ENCODE measurements at places on chromosomes 7 and 10.

DNA sequence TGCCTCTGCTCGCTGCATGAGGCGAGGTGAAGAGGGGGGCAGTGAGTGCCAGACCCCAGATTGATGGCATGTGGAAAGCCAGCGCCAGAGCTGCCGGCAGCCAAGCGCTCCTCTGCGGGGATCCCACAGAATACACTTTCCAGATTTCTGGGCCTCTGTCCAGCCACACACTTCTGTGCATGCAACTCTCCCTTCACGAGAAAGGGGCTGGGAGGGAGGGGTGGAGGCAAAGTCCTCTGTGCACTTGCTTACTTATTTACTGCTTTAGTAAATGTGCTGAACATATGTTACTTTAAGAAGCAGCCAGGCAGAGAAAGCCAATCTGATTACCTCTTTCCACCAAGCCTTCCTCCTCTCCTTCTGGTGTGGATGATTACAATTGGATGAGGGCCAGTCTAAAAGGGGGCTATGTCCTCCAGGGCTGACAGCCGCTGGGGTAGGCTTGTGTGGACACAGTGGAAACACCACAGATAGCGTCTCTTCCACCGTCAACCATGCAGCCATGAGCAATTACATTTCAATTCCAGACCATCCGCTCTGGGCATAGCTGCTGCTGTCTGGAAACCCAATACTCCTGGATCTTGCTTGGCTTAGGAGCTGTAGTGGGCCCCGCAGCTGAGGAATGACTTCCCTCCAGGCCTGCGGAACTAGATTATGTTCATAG lies 322.8 kb upstream of the ANKRD30A start:
- H3K27me3 ChIP-seq, result no peaks in the 10 kb centered on the region
- no peaks in the 10 kb centered on the region for H3K36me3 ChIP-seq
- H3K4me3 ChIP-seq, result no peak overlapping the region

DNA sequence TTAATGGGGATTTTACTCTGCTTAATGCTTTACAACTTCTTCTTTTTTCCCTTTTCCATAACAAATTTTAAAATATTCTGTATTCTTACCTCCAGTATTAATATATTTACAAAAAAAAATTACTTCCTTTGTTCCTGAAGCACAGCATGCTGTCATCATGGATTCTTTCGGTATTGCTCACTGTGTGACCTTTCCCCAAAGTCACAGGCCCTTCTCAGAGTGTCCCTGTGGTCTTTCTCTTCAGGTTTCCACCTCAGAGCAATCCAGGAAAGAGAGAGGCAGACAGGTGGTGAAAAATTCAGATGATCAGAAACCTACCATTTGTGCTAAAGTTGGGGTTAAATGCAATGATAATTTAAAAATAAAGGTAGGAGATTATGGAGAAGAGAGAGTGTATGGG lies 13.0 kb downstream of the AOAH start:
- H3K36me3 ChIP-seq, result 0 out of 2 replicates have a peak, but pooled peaks cover under 1% of the 10 kb centered on the region
- DNase-seq, result no peak
- no peaks in the 10 kb centered on the region for H3K4me1 ChIP-seq
- H3K27ac ChIP-seq, result no peak overlapping the region

- H3K27ac ChIP-seq, result no peak overlapping the region
- no peak overlapping the region for H3K4me3 ChIP-seq
- H3K36me3 ChIP-seq, result no peaks in the 10 kb centered on the region
These were observed 117.5 kb downstream of the OR13A1 start for GRCh38 chr10:45197816-45198485.

GRCh38 chr10:122362031-122362592 lies 12.4 kb upstream of the PLEKHA1 start:
- no peak for DNase-seq
- H3K36me3 ChIP-seq, result peaks cover 2% of the 10 kb centered on the region
- no peak overlapping the region for H3K4me3 ChIP-seq
- H3K4me1 ChIP-seq, result no peaks in the 10 kb centered on the region

DNA sequence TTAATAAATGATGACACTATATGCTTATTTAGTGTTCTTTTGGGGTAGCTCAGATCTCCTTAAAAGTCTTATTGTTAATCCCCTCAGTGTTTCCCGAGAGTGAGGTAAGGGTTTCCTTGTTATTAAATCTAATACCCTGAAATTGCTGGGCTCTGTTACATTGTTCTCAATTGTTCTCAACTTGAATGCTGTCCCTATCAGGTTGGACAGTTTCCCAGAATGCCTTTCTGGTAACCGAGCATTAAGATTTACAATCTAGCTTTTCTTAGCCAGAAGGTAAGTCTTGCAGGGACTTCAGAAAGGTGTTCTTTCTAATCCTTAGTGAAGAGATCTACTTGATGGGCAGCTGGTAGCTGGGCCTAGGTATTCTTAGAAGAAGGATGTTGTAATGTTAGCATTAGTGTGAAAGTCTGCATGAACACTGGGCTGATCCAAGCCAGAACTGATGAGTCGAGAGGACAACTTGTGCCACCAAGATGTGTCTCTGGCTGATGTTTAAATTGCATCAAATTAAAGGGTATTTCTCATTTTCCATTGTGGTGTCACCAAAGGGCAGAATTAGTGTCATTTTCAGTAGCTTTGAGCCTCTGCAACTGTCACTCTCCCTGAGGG lies 89.9 kb downstream of the SND1 start:
- DNase-seq, result no peak
- H3K27ac ChIP-seq, result no peak overlapping the region
- no peaks in the 10 kb centered on the region for H3K36me3 ChIP-seq
- H3K4me1 ChIP-seq, result peaks cover 11% of the 10 kb centered on the region
- H3K4me3 ChIP-seq, result no peak overlapping the region

DNA sequence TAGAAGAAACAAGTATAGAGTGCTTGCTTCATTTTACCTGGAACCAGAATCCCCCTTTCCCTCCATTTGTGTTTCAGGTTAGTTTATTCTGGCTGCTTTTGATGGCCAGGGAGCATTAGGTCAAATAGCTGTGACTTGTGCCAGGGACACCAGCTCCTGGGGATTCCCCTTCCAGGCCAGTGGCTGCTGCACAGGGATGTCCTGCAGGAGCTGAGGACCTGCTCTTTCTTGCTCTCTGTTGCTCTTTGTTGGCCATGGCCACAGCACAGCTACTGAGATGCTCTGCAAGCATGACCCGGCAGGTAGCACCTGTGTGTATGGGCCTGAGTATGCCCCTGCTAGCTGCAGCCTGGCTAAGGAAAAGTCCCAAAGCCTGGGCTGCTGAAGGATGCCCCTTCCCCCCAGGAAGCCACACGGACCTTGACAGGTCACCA lies 208.9 kb downstream of the EBF3 start:
- no peak overlapping the region for H3K27ac ChIP-seq
- peak; percentile 19 for DNase-seq
- H3K36me3 ChIP-seq, result peaks cover 20% of the 10 kb centered on the region

GRCh38 chr10:63720676-63721075 lies 199.5 kb downstream of the REEP3 start:
- H3K4me3 ChIP-seq, result no peak overlapping the region
- H3K4me1 ChIP-seq, result peaks cover 4% of the 10 kb centered on the region
- H3K27ac ChIP-seq, result no peak overlapping the region
- no peaks in the 10 kb centered on the region for H3K36me3 ChIP-seq
- DNase-seq, result no peak

- H3K36me3 ChIP-seq, result no peaks in the 10 kb centered on the region
- no peak for DNase-seq
- no peak overlapping the region for H3K4me3 ChIP-seq
- H3K27me3 ChIP-seq, result no peaks in the 10 kb centered on the region
- H3K4me1 ChIP-seq, result no peaks in the 10 kb centered on the region
These were observed 45.6 kb downstream of the AUTS2 start for GRCh38 chr7:69643708-69644445.

DNA sequence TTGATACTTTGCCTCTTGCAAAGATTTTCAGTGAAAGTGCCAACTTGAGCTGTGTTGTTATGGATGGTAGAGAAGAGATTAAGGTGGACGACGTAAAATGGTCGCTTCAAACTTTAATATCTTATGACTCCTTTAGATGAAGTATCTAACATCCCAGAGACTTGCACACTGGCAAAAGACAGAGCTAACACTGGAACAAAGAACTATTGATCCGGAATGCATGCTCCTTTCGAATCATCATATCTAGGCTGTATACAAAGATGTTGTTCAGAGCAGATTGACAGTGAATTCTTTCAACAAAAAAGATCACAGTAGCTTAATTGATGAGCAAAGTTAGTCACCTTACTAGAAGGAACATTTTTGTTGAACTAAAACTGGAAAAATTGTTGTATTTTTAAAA lies 592.7 kb downstream of the NXPH1 start:
- H3K36me3 ChIP-seq, result no peaks in the 10 kb centered on the region
- H3K4me3 ChIP-seq, result no peak overlapping the region
- no peaks in the 10 kb centered on the region for H3K4me1 ChIP-seq
- no peaks in the 10 kb centered on the region for H3K27me3 ChIP-seq

DNA sequence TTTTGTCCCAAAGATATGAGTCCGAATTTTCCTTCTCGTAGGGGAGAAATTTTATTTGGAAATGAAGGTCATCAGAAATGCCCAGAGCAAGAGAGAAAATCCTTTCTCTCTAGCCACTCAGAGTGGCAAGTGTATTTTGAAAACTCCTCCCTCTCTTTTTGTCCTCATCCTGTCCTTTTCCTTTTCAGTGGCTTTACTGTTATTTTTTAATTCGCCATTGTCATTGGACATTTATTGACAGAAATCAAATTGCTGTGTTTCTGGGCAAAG lies 39.6 kb downstream of the TET1 start:
- peak overlapping the region; percentile 78 for H3K4me3 ChIP-seq
- H3K27me3 ChIP-seq, result no peaks in the 10 kb centered on the region
- peak overlapping the region; percentile 85 for H3K27ac ChIP-seq
- DNase-seq, result no peak
- peaks cover 19% of the 10 kb centered on the region for H3K36me3 ChIP-seq
- no peaks in the 10 kb centered on the region for H3K4me1 ChIP-seq

DNA sequence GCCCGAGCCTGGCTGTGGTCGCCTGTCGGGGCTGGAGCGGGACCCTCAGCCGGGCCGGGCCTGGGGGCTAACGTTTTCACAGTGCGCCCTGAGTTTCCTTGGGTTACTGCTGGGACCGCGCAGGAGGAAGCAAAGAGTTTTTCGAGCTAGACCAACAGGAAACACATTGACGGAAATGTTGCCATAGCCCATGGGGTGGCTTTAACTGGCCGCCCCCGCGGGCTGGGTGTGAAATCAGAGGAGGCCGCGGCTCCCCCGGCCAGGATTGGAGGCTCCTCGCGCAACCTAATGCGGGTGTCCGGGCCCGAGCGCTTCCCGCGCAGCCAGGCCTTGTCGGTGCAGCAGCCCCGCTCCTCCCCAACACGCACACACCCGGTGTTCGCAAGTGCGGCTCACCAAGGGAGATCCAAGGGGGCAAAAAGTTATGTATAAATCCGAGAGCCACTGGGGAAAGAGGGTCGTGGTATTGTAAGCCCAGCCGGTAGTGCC lies 1.9 kb downstream of the HHEX start:
- peak overlapping the region; percentile 38 for H3K4me3 ChIP-seq
- peak; percentile 60 for DNase-seq
- H3K36me3 ChIP-seq, result no peaks in the 10 kb centered on the region
- H3K4me1 ChIP-seq, result no peaks in the 10 kb centered on the region
- no peak overlapping the region for H3K27ac ChIP-seq
- H3K27me3 ChIP-seq, result peaks cover 56% of the 10 kb centered on the region

DNA sequence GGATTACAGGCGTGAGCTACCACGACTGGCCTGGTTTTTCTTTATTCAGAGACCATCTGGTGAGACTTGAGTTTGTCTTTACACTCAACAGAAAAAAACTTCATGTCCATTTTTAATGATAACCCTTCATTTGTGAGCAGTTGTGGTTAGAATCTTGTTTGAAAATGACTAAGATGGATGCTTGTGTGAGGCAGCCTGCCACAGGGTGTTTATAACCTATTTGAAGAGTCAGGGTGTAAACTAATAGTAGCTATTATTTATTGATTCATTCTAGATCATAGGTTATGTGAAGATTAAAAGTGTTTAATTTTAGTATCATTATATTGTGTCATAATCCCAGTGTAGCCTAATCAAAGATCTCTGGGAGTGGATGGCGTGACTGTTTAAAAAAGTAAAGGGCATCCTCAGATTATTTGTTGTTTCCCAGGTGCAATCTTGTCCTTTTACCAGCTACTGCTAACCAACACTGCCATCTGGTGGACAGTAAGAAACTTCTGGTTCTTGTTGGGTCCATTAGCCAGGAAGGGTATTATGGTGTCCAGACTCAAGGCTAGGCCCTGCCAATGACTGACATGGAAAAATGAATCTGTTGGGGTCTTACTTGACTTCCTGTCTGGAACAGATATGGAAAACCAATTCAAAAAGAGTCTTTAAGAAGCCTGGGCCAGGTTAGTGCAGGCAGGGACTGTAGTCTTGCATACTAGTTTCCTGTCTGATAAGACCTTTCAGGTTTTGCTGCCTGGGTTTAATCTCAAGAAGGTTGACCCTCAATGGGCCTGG lies 24.9 kb downstream of the NRBF2 start:
- peaks cover 23% of the 10 kb centered on the region for H3K36me3 ChIP-seq
- DNase-seq, result peak; percentile 65
- no peak overlapping the region for H3K4me3 ChIP-seq
- H3K27ac ChIP-seq, result no peak overlapping the region

DNA sequence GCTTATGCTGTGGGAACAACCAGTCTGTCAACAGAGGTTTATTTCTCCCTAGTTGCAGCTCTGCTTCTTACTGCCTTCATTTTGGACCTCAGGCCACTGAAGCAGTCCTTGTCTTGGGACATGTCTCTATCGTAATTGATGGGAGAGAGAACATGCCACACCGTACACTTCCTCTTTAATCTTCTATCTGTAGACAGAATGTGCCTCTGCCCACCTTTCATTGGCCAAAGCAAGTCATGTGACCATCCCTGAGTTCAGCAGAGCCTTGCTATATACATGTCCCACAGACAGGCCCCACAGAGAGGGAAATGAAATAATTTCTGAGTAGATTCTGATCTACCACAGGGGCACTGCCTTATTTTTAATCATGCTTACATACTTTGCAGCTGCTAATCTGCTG lies 98.0 kb downstream of the KCND2 start:
- H3K4me1 ChIP-seq, result no peaks in the 10 kb centered on the region
- H3K36me3 ChIP-seq, result no peaks in the 10 kb centered on the region
- no peak for DNase-seq
- no peaks in the 10 kb centered on the region for H3K27me3 ChIP-seq

GRCh38 chr7:74656441-74656836 lies 1.1 kb upstream of the GTF2I start:
- H3K27me3 ChIP-seq, result no peaks in the 10 kb centered on the region
- H3K4me3 ChIP-seq, result peak overlapping the region; percentile 94
- peak; percentile 41 for DNase-seq
- H3K4me1 ChIP-seq, result peaks cover 4% of the 10 kb centered on the region

- no peaks in the 10 kb centered on the region for H3K4me1 ChIP-seq
- DNase-seq, result no peak
- no peak overlapping the region for H3K4me3 ChIP-seq
- no peak overlapping the region for H3K27ac ChIP-seq
- no peaks in the 10 kb centered on the region for H3K27me3 ChIP-seq
These were observed 272.5 kb downstream of the SEMA3A start for GRCh38 chr7:83921941-83922607.

DNA sequence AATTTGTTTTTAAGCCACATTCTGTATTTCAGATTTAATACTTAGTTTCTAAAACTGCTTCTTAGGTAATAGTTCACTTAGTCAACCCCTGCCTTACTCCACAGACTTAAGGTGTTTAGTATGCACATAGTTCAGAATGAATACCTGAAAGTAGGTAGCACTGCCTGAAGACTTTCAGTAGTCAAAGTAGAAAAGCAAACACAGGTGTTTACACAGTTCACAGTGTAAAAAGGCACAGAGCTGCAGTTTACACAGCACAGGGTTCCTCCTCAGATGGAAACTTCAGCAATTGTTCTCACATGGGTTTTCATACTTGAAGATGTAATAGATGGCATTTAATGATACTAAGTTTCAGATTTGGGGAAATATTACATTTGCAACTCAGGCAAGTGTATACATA lies 3.1 kb upstream of the PKD1L1 start:
- H3K4me1 ChIP-seq, result peaks cover 3% of the 10 kb centered on the region
- no peaks in the 10 kb centered on the region for H3K27me3 ChIP-seq
- H3K36me3 ChIP-seq, result peaks cover 1% of the 10 kb centered on the region

GRCh38 chr10:99593312-99593711 lies 26.9 kb downstream of the SLC25A28 start:
- no peaks in the 10 kb centered on the region for H3K36me3 ChIP-seq
- DNase-seq, result no peak
- no peaks in the 10 kb centered on the region for H3K27me3 ChIP-seq
- no peaks in the 10 kb centered on the region for H3K4me1 ChIP-seq
